ENCODE measurements at places on chromosomes 13 and 19.

- peak; percentile 89 for DNase-seq
These were observed at the start of gene GPX4 for GRCh38 chr19:1103708-1104310. Gene GPX4 (plus strand): TSS chr19:1103994. CDS start chr19:1104044, 50 bp downstream.

GRCh38 chr13:21060338-21061028 lies 903 bp downstream of the LATS2 start:
- no peak for DNase-seq

DNA sequence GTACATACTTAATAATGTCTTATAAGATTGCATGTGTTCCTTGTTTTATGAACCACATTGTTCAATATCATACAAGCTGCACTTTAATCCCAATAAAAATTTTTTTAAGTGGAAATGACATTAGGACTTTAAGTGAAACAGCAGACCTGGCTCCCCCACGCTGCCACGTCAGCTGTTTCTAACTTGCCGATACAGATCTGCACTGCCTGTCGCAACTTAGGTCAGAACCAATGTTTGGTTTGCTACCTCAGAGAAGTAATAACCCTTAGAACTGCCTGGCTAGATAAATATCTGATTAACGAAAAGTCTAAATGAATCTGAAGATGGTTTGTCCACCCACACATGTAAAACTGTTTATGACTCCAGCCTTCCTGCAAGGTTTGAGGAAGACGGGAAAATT lies 327.5 kb upstream of the DACH1 start:
- no peak for DNase-seq

DNA sequence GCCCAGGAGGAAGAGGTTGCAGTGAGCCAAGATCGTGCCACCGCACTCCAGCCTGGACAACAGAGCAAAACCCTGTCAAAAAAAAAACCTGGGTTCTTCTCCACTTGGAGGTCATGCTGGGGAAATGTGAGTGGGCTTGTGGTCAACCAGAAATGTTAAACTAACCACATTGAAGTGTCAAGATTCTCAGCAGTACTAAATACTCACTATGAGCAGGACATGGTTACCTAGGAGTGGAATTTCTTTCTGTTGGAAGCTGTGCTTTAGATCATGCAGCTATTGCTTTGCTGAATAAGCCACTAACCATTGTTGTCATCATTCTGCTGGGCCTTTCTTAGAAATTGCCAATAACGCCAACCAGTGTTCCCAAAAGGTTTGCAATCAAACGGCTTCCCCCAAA lies 253.3 kb upstream of the TSHZ3 start:
- DNase-seq: no peak

- no peak for DNase-seq
These were observed 30.8 kb downstream of the FAM124A start for GRCh38 chr13:51252954-51253532.

GRCh38 chr13:40664350-40665125 lies 1.9 kb downstream of the FOXO1 start:
- peak; percentile 42 for DNase-seq

GRCh38 chr13:38947054-38947453 lies 43.6 kb downstream of the STOML3 start:
- DNase-seq: no peak

GRCh38 chr19:28582796-28583195 lies 630.2 kb downstream of the UQCRFS1 start:
- no peak for DNase-seq

DNA sequence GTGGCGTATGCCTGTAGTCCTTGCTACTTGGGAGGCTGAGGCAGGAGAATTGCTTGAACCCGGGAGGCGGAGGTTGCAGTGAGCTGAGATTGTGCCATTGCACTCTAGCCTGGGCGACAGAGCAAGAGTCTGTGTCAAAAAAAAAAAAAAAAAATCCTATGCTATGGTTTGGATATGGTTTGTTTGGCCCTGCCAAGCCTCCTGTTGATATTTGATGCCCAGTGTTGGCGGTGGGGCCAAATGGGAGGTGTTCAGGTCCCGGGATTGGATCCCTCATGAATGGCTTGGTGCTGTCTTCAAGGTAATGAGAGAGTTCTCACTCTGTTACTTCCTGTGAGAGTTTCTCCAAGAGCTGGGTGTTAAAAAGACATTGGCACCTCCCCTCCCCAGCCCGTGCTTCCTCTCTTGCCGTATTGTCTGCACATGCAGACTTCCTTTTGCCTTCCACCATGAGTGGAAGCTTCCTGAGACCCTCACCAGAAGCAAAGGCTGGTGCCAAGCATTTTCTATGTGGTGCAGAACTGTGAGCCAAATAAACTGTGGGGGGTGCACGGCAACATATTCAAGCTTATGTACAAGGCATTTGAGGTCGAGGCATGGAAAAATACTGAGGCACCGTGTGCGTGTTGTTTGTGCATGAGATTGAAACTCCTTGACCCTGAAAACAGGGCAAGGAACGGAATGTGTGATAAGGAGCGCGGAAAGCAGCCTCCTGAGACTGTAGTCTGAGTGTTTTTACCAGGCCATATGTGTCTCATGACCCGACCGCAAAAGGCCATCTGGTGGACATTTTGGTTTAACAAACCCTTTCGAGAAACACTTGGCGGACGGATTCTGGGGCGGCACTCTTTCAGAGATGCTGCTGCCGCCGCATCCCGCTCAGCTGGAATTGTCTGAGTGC lies 7.3 kb downstream of the SIGLEC9 start:
- peak; percentile 24 for DNase-seq

DNA sequence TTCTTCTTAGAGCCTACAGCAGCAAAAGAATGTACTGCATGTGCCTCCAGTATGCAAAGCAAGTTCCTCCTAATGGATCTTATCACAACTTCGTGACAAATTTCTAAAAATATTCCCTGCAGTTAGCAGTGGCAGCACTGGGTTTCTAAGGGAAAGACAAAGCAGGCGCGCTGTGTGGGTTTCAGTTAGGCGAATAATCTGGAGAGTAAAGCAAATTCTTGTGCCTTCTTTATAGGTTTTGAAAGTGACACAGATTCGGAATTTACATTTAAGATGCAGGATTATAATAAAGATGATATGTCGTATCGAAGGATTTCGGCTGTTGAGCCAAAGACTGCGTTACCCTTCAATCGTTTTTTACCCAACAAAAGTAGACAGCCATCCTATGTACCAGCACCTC lies 167.9 kb downstream of the LMO7 start:
- no peak for DNase-seq

- no peak for DNase-seq
These were observed 1.7 kb upstream of the MTMR6 start for GRCh38 chr13:25288966-25289365.

- DNase-seq: no peak
These were observed 88.6 kb upstream of the FARP1 start for GRCh38 chr13:98054301-98054700.

DNA sequence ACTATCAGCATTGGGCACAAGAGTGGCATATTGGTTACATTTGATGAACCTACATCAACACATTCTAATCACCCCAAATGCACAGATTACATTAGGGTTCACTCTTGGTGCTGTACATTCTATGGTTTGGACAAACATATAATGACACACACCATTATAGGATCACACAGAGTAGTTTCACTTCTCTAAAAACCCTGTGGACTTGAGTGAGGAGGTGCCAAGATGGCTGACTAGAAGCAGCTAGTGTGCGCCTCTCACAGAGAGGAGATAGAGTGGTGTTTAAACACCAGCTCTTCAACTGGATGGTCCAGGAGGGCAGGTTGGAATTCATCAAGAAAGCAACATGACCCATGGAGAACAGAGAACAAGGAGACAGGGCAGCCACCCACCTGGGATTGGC lies 265.6 kb downstream of the TDRD3 start:
- DNase-seq: no peak

- DNase-seq: no peak
These were observed 7.2 kb upstream of the SERTM1 start for GRCh38 chr13:36666477-36667229.

GRCh38 chr19:41925208-41926003 lies 2.8 kb downstream of the ERFL start:
- DNase-seq: no peak

- DNase-seq: peak; percentile 91
These were observed 10.6 kb upstream of the UBE2S start for GRCh38 chr19:55418185-55418584.

DNA sequence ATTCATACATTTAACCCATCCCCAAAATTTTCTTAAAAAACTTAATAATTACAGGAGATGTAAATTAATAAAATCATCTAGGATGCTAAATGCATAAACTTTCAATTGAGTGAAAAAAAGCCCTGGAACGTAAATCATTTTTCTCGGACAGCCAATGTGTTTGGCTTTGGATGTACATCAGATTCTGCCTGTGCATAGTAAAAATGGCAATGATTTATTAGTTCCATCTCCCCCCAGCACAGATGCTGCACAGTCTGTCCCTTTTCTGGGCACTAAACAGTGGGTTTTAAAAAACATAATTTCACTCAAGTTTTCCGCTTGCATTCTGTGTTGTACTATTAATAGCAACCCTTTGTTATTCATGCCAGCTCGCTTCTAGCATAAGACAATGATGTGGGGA lies 147.7 kb downstream of the TM9SF2 start:
- DNase-seq: no peak

DNA sequence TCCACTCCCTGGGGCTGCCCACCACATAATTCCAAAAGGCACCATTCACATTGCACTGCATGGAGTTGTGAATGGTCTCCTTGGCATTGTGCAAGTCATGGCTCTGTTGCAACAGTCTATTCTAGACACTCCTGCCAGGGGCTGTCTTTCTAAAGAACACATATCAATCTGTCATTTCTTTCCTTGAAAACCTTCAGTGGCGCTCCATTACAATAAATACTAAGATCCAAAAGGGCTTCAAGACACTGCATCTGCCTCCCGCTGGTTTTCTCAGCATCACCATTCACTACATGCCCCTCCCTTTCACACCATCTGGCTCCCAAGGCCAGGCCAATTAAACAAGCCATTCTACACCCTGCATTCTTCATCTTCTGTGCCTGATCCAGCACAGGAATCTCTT lies 32.2 kb upstream of the TM9SF2 start:
- no peak for DNase-seq

DNA sequence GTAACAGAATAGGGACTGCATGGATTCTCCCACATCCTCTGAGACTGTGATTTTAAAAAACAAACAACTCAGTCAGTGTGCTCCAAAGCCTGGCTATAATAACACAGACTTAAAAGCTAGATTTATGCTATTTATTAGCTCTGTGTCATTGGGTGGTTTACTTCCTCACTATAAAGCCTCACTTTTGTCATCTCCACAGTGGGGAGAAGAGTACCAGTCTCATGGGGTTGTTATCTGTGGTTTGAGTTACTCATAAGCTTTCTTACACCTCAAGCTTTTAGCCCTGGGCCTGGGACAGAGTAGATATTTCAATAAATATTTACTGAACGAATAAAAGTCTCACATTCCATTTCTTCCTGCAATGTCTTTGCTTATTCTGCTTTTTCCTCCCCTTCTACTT lies 5.3 kb downstream of the RNASEH2B start:
- DNase-seq: no peak

GRCh38 chr13:98576200-98576945 lies 534 bp downstream of the STK24 start:
- DNase-seq: peak; percentile 12
